ENCODE measurements at places on chromosomes 12 and 14.

GRCh38 chr12:53299101-53299453, 418 bp upstream of the MYG1 start:
- DNase-seq, result no peak

GRCh38 chr12:60197589-60197988, 601.8 kb downstream of the SLC16A7 start:
- DNase-seq, result no peak

DNA sequence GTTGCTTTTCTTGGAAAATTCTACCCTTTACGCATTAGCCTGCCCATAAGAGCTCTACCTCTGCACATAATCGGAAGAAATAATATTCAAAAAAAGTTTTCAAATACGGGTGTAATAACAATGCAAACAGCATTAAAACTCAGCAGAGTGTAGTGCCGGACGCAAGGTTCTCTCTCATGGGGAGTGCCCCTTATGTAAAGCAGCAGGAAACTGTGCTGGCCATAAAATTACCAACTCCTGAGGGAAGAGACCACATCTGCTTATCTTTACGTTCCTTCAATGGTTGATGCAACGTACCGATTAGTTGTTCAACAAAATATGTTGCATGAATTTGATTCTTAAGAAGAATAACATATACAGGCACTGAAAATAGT, 118.7 kb upstream of the TMCC3 start:
- DNase-seq, result no peak

DNA sequence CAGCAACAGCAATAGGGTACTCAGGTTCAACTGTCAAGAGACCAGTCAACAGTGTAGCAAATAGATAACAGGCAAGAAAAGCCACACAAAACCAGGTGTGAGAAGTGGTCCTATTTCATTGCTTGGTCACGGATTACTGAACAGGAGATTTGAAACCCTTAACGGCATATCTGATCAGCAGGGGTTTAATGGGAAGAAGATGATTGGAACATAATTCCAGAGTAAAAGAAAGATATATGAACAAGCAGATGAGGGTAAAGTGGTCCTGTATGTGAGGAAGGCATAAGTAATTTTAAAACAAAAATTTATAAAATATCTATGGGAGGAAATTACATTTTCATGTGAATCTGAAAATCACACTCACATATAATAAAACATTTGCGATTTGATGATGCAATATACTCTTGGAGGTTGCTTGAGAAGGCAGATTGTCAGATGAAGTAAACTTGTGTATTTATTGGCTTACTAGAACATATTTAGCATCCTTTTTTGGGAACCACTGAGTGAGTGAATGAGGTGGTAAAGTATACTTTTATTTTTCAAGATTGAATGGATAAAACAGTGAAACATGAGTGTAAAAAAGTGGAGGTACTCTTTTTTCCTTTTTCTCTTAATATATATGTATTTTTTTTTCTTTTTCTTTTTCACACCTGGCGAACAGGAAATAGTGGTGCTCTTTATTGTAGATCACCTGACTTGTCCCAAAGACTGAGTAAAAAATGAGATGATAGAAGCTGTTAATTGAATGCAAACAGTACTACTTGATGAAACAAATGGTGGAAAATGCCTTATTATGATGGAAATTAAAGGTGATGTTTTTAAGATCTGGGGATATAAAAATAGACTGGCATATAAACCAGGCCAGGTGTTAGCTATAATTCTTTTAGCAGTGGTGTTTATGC, 21.6 kb upstream of the SDR39U1 start:
- DNase-seq, result no peak

- DNase-seq, result peak; percentile 35
These were observed 1.8 kb upstream of the TUBA1B start for GRCh38 chr12:49133014-49133413.

DNA sequence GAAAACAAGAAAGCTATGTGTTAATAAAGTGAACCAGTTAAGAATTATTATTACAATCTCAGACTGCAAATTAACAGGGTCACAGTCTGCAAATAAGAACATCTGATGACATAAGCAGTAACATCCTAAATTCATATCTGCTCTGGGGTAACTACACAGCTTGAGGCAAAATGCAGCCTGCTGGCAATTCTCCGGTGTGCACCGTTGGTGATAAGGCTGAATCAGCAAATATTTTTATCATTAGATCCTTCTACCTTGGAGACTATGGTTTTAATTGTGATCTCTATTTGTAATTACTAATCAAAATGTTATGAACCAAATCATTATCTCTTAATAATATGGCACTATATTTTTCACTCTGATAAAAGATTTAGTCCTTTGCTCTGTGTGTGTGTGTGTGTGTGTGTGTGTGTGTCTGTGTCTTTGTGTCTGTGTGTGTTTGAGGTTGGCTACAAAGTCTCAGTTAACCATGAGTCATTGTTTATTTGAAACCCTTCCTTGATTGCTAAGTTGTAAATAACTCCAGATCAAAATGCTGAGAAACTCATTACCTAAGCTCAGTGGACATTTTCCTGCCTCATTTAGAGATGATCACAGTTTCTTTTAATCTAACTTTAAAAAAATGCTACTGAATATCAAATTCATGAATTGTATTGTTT, 442.6 kb downstream of the GXYLT1 start:
- DNase-seq, result no peak

DNA sequence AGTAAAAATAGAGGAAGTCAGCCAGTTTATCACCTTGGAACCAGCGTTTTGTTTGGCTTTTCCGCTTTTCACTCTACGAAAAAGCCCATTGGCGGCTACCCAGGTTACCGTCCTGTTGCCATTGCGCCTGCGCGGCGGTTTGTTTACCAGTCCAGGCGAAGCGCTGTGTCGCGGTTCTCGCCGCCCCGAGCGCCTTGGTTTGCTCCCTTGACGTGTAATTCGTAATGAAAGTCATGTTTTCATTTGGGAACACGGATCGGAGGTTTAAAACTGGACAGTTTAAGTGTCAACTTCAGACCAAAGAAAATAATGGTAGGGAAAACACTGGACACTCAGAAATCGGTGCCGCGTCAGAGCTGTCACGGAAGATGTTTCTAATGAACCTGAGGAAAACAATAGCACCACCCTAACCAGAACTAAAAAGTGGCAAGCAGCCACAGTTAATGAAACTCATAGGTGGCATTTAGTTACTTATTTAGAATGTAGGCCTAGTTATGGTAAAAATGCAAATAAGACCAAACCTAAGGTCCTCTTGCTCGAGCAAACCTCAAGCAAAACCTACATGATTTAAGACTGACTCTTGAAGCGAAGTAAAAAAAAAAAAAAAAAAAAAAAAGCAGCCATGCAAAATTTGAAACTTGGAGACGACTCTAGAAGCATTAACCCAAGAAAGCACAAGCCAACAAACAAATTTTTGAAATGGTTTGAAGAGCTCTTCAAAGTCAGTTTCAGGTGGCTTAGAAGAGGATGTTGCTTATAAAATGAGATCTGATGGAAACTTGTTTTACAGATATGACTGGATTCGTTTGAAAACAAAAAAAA, 790 bp upstream of the GPR19 start:
- DNase-seq, result peak; percentile 95

DNA sequence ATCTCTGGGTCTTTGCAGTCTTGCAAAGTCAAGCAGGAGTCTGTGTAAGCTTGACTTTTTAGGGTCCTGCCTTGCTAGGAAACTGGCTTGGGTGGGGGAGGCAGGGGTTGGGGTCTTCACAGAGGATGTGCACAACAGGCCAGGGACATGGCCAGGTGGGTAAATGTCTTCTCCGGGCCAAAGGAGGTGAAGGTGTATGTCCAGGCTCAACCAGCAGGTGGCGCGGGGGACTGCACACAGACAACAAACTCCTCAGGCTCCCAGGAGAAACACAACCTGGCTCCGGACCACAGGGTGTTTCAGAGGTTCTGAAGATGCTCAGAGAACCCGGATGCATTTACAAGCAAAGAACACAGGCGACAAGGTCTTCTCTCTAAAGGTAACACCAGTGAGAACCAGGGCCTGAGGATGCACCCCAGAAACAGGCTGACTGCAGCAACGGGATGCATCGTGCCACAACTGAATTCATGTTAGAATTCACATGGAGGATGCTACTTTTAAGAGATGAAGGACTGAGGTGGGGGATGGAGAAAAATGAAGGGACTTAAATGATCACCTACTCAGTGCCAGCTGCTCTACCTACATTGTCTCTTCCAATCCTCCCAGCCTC, 56.0 kb downstream of the PLEKHG3 start:
- DNase-seq, result peak; percentile 13

DNA sequence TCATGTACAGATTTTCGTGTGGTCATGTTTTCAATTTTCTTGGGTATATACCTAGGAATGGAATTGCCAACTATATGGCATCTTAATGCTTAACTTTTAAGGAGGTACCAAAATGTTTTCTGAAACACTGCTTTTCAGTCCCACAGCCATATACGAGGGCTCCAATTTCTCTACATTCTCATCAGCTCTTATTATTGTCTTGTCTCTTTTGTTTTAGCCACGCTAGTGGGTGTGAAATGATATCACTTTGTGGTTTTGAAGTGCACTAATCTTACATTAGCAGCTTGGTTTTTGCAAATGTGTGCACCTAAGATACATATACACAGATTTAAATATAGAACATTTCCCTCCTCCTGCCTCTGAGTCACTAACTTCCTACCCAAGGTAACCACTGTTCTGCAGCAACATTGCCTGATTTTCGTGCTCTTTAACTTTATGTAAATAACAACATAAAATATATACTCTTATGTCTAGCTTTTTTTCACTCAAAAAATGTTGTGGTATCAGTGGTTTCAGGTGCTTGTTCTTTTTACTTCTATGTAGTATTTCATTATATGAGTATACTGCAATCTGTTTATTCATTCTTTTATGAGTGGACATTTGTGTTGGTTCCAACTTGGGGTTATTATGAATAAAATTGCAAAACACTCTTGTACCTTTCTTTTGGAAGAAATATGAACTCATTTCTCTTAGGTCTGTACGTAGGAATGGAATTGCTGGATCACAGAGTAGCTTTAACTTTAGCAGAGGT, 73.1 kb downstream of the ZFP36L1 start:
- no peak for DNase-seq

- DNase-seq, result no peak
These were observed 51.9 kb downstream of the DAAM1 start for GRCh38 chr14:59240356-59240755.

DNA sequence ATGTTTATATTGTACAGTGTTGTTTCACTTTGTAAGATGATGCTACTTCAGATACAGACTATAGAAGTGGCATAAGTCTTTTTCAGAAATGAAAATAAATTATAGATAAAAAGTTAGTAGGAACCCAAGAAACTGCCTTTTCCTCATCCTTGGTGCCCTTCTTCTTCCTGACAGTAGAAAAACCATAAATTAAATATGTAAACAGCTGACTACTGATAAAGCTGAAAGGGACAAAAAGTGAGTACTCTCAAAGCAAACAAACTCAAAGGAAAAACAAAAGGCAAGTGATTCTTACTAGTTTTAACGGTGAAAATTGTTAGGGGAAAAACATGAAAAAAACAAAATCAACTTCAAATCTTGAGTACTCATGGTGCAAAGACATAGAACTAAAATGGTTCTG, 8.6 kb upstream of the C12orf50 start:
- DNase-seq, result no peak

DNA sequence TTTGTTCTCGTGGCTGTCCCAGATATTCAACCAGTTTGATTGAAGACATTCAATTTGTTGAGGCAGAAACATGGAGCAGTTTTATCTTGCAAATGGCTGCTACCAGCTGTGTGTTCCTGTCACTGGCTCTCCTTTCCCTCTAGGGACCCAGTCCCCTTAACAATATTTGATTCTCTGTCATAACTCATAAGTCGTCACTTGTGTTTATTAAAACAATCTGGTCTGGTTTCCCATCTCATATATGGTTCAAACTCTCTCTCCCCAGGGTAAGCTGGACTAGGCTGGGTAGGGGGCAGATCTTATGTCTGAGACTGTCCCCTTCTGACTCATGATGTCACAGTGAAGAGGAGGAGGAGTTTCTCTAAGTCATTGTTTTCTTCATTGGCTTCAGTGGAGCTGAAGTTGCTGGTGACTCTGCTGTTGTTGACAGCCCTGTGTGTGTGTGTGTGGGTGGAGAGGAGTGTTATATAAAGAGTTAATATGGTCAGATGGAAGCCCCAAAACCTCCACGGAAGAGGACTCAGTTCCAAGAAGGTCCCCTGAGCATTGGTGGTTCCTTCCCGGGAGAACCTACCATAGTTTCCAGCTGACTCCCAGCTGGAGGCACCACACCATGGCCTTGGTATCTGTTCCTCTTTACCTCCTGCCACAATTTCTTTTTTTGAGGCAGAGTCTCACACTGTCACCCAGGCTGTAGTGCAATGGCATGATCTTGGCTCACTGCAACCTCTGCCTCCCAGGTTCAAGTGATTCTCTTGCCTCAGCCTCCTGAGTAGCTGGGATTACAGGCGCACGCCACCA, 16.1 kb upstream of the GNG2 start:
- DNase-seq, result no peak

GRCh38 chr12:88339966-88340365, 197.9 kb downstream of the TMTC3 start:
- no peak for DNase-seq

DNA sequence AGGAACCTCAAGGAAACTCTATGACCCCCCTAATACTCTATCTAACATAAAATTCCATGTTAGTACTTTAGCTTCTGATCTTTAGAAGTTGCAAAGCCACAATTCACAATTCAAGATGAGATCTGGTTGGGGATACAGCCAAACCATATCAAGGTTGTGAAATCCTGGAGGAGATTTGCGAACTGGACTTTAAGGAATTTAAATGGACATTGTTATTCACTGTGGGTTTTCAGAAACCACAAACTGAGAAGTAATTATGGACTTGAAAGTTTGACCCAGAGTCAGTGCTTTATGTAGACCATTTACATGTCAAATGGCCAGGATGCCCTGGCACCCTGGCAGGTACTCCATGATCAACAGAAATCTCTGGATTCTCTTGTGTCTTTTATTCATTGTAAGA, 14.2 kb upstream of the CDKL1 start:
- no peak for DNase-seq

DNA sequence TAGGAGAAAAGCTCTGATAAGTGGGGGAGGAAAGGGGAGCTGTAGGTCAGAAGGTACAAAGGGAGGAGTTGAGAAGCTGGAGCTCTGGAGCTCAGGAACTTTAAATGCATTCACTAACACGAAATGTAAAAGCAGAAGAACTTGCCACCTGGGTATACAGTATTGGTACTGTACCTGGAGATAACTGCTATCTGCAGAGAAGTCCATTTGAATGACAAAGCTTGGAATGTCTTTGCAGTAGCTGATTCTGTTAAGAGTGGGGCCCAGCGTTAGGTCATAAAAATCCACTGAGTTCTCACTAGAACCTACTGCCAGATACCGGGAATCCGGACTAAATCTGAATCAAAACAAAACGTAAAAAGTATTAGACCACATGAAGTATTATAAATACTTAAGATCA, 55.6 kb downstream of the ZC3H14 start:
- DNase-seq, result no peak
